ENCODE measurements at places on chromosomes 16 and 17.

DNA sequence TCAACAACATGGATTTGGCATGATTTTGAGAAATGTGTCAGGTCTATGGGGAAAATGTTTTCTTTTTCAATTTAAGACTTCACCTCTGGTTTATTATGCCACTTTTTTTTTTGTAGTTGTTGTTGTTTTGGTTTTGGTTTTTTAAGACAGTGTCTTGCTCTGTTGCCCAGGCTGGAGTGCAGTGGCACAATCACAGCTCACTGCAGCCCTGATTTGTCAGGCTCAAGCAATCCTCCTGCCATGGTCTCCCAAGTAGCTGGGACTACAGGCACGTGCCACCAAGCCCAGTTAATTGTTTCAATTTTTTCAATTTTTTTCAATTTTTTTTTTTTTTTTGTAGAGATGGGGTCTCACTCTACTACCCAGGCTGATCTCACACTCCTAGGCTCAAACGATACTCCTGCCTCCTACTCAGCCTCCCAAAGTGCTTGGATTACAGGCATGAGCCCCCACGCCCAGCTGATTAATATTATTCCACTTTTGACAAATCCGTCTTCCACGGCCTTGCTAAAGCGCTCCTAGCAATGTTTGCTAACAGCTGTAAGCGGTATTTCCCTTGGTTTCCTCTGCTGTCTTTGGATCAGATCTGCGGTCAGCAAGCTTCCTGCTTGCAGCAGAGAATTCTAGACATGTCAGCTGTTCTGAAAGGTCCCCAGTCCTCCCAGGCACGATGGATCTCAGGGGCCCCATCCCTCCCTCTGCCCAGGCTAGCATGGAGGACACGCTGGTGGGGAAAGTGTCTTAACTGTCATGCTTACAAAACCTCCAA lies 7.0 kb upstream of the MILR1 start:
- DNase-seq: peak; percentile 24

- no peak for DNase-seq
Measured at GRCh38 chr17:63232565-63233310, 213.4 kb downstream of the CYB561 start.

DNA sequence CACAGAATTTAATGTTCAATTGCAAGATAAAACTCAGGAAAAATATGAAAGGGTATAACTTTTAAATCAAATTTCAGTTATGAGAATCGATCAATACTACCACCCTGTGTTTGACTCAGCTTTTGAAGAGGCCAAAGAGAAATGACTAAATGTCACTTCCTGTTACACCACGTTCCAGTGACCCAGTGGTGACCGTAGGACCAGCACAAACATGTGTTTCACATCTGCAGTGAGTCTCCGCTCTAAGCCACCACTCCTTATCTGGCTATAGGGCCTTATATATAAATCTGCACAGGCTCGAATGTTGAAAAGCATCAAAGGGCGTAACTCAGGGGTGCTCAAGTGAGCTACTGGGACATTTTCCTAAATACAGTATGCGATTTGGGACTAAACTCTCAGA lies 36.1 kb downstream of the CYB5D2 start:
- DNase-seq: no peak

DNA sequence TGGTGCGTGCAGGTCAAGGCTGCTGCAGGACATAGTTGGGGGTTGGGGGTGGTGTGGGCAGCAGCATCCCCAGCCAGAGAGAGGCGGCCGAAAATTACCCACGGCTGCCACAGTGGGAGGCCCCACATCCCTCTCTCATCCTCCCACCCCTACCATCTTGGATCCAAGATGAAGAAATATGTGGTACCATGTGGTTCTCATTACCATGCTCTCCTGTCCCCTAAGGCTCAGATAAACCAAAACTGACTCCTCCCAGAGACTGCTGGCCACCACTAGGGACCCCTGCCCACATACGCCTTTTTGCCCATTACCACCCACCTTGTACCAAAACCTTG lies 120.4 kb downstream of the HIC1 start:
- no peak for DNase-seq

- DNase-seq: no peak
Measured at GRCh38 chr16:17177242-17177958, 293.4 kb downstream of the XYLT1 start.

Measured in left lung (tissue), 14 donors.